ENCODE measurements at places on chromosomes 3 and 15.
A peak's percentile ranks its signal among the peaks of the same experiment; 100 is the strongest.

DNA sequence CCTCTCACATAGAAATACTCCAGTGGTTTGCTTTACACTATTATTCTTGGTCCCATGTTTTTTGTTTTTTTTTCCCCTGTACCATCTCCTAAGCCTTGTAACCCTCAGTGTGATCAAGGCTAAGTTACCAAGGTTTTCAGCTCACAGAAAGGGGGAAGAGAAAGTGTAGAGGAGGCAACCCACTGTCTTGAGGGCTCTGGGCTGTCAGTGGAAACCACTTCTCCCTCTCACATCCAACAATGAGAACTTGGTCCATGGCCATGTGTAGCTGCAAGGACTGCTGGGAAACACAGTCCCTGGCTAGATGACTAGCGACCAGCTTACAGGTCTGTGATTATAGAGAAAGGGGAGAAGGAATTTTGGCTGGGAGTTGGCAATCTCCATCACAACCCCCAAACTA is 30.3 kb downstream of the GPD1L start:
- no peak for DNase-seq

- no peak for DNase-seq
Measured at GRCh38 chr15:72934921-72935320, 117.3 kb upstream of the NEO1 start.

GRCh38 chr3:89571707-89572106 is 464.3 kb downstream of the EPHA3 start:
- no peak for DNase-seq

DNA sequence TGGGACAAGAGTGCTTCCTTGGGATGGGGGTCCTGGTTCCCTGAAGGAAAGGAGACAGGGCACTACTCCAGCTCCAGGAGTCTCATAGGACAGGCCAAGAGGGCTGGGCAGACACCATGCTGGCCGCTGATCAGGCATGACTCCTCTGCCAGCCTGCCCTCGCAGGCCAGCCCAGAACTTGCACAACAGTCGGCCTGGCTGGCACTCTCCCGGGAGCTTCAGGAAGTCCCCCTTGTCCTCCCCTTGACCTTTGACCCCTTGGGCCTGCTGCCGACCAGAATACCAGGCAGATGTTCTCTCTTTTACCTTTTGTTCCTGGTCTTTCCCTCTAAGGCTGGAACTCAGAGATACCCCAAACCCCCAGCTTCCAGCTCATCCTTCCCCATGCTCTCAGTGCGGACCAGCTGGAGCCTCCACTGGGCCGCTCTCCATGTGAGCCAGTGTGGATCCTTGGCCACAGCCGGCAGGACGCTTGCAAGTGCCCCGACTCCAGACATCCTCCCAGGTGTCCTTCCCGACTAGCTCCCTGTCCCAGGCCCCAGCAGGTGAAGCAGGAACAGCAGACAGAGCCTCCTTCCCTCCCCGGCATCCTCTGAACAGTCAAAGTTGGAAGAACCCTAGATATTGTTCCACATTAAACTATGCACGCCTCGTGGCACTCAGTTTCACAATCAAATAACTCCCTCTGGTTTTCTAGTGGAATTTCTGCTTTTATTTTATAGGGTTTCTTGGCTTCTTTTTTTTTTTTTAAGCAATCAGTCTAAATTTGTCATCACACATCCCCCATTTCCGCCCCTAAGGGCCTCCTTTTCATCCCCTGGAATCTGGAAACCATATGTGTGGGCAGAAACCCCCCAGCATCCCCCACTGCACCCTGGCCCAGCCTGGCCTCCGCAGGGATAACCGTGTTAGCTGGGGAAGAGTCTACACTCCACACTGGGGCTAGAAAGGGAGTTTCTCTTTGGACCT is 15.7 kb downstream of the VPS18 start:
- DNase-seq: no peak

- no peak for DNase-seq
Measured at GRCh38 chr3:65851827-65852226, 186.9 kb downstream of the MAGI1 start.

DNA sequence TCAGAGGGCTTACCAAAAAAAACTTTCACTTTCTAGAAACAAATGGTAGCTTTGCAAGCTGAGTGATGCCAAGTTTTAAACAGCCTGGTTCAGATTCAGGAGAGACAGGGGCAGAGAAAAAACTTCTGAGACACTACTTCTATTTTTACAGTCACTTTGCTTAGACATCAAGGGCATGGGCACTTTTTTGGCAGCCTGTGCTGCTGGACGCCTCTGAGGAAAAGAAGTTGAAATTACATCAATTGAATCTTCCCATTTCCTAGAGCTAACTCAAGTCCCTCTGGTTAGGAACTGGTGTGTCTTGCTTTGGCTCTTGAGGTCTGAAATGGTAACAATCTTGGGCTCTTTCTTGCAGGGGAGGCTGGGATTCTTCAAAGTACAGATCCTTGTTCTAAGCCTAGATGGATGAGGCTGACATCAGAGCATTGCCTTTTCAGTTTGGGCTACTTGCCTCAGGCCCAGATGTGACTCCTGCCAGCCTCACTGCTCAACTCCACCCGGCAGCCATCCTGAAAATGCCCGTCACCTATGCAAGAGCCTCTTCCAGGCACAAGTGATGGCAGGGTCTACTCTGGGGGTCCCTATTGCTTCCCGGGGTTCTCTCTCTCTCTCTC is 357.5 kb downstream of the FOXP1 start:
- DNase-seq: no peak

DNA sequence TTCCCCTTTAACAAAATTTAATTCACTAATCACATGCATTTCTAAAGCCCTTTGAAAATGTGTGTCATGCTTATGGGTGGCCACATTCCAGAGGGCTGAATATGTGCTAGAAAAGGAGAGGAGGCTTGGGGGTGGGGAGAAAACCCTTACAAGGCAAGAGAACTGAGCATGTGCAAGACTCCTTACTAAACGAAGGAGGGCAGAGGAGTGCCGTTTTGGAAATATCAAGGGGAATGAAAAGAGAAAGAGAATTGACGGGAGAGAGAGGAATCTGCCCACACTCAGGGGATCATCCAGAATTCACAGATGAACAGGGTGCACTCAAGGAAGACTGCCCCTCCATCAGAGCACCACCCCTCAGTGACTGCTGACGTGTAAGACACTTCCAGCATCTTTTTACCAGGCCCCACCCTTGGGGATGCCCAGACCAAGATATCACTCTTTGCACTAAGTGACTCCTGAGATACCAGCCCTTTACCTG is 37.9 kb upstream of the TSC22D2 start:
- DNase-seq: no peak

- DNase-seq: no peak
Measured at GRCh38 chr3:57637391-57637790, 40.2 kb upstream of the ARF4 start.

DNA sequence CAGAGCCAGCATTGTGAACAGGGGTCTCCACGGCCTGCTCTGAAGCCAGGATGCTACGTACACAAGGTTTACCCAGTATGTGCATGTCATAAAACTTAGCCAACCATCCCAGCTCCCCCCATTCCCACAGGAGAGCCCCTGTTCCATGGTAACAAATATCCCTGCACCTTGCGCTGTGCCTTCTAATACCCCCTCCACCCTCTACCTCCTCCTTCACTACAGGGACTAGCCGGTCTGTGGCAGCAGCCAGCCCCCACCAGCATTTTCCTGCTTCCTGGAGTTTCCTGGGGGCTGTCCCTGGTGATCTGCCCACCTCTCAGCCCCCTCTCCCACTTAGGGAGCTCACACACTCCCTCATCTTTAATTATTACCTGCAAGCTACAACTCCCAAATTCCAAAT is 20.4 kb downstream of the ACSBG1 start:
- no peak for DNase-seq

- DNase-seq: peak; percentile 34
Measured at GRCh38 chr15:64622410-64623260, 152.8 kb downstream of the RBPMS2 start.

GRCh38 chr15:71443538-71443937 is 328.3 kb downstream of the THSD4 start:
- peak; percentile 8 for DNase-seq

DNA sequence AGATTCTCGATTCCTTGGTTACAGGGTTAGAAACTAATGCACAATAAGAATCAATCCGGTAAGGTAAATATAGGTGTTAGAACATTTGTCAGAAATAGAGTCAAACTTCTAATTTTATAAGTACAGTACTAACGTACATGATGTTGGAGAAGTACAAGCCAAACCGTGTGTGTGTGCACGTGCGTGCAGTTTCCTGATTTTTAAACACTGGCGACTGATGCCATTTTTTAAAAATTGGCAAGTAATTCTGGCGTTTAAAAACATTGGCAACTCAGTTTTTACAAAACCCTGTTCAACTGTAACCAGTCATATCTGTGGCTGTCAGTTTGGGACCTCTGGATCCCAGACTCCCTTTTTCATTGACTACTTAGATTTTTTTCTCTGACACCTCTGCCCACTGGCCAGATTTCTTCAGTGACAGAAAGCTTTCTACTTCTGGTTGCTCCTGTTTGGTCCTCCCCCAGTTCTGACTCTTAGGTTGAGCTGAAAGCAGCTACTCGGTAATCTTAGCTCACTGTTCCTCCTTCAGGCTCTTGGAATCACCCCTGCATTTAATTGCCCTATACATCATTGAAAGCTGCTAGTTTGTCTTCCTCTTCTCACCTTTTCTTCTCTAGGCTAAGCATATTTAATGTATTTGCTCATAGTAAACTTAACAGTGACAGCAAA is 843 bp downstream of the ATG7 start:
- DNase-seq: no peak

DNA sequence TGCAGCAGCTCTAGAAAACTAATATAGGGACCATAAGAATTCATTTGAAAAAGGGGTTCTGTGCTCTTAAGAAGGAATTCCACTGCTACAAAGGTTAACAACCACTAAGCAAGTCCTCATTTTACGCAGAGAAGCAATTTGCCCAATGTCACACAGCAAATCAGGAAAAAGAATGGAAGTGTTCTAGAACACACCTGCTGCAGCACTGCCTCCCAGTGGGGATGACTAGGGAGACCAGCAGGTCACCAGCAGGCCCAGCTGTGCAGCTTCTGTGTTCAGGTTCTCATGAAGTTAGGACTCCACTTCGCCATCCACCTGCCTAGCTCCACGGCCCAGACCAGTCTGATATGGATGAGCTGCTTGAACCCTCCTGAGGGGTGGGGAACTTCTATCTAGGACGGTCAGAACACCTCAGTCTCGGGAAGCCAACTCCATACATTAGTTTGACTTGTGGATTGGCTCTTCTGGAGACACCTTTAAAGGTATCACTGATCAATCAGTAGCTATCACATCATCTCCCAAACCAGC is 18.6 kb downstream of the POMGNT2 start:
- no peak for DNase-seq

DNA sequence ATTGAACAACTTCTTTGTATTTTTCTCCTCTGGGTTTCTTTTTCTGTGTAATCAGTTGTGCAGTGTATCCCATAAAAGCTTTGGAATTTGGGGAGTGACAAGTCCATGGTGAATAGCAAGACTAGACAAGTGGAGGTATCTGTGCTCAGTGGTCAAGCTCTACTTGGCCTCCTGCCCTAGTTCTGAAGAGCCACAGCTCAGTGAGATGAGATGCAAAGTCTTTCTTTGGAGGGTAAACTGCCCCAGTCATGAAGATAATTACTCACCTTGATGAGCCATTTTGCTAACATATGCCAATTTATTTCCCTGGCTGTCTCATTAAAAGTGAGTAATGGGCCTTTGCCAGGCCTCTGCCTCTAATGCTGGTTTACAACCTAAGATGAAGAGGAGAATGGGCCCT is 271.2 kb upstream of the TRIM42 start:
- DNase-seq: no peak

DNA sequence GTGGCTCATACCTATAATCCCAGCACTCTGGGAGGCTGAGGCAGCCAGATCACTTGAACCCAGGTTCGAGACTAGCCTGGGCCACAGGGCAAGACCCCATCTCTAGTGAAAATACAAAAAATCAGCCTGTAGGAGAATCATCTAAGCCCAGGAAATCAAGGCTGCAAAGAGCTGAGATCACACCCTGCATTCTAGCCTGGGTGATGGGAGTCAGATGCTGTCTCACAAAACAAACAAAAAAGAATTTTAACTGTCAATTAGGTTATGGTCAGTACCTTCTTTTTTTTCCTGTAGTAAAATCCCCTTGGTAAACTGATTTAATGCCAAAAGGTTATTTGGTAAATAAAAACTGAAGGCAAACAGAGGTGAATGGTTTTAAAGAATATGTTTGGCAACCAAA is 29.0 kb downstream of the TMCC1 start:
- DNase-seq: no peak

GRCh38 chr3:196274585-196274984 is 12.9 kb downstream of the PCYT1A start:
- no peak for DNase-seq

DNA sequence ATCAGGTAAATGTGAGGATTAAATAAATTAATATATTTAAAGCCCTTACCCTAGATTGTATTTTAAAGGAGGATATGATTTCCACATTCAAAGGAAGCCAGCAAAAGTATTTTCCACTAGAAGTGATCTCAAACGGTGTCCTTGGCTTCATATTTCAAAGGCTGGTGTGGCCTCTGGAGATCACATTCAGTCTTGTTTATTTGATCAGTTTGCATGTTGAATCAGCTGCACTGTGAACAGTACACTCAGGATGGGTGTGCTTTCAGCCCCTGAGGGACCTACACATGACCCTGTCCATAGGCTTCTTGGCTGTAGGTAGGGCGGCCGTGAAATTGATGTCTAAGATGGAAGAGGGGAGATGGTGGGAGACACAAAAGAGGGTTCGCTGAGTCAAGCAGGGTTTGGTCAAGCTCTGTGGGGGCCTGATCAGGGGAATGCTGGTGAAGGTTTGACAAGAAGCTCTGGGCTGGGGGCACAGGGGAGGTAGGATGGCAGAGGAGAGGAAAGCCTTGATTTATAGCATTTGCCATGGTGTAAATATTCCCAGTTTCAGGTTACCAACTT is 21.9 kb downstream of the CYP8B1 start:
- no peak for DNase-seq

DNA sequence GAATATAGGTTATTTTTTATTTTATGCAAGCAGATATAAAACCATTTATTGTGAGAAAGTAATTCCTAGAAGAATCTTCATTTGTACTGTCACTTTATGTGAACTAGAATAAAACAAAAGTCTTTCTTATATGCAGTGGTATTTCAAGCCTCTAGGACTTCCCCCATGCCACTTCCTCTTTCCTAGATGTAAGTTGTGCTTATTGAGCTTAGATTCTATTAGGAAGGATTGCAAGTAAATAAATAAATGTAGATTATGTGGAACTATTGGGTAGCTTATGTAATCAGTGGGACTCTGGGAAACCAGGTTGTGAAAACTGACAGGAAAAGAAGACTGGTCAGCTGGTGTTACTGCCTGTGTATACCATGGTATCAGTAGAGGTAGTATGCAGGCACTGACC is 169.7 kb downstream of the RSRC1 start:
- DNase-seq: no peak

DNA sequence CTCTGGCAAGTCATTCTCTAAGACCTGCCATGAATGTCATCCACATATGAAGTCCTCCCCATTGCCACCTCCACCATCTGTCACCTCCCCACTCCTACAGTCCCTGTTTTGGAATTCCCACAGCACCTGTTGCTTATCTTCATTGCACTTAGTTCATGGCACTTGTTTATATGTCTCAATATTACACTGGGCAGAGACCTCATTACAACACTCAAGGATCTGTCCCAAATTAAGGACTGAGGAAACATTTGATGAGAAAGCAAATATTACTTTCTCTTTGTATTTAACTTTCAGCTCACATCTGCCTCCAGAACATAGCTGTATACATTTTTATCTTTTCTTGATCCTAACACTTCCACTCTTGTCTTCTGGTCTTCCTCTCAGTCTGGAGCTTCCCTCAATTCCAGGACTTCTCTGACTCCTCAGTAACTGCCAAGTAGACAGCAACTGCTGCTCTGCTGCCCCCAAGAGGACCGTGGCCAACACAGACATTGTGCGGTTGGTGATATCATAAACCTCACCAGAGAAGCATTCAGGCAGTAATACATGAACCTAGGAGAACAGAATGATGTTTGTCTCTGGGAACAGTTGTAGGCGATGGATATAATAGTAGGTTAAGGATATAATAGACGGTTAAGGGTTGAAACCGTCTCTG is 45.0 kb upstream of the FGF12 start:
- DNase-seq: no peak
